Progenitor cell of endocrine pancreas (in vitro differentiated cells): ENCODE measurements at places on chromosomes 16 and 17.

GRCh38 chr16:12245921-12246720 is 269.6 kb downstream of the SNX29 start:
- H3K36me3 ChIP-seq = peaks cover 4% of the 10 kb centered on the region
- H3K27ac ChIP-seq = peak overlapping the region; percentile 71
- H3K4me3 ChIP-seq = no peak overlapping the region
- H3K4me1 ChIP-seq = peaks cover 5% of the 10 kb centered on the region

GRCh38 chr16:2480948-2481347 is 6.0 kb downstream of the TBC1D24 start:
- no peak overlapping the region for H3K4me3 ChIP-seq
- peaks cover 3% of the 10 kb centered on the region for H3K27me3 ChIP-seq
- H3K4me1 ChIP-seq = peaks cover 17% of the 10 kb centered on the region
- H3K36me3 ChIP-seq = no peaks in the 10 kb centered on the region
- no peak overlapping the region for H3K27ac ChIP-seq
- no peak for DNase-seq

- H3K27me3 ChIP-seq = no peaks in the 10 kb centered on the region
- H3K4me3 ChIP-seq = peak overlapping the region; percentile 86
- peaks cover 47% of the 10 kb centered on the region for H3K4me1 ChIP-seq
- no peak for DNase-seq
- peaks cover 4% of the 10 kb centered on the region for H3K36me3 ChIP-seq
- H3K27ac ChIP-seq = no peak overlapping the region
Observed at GRCh38 chr17:30380643-30381339, 2.1 kb downstream of the CPD start.

DNA sequence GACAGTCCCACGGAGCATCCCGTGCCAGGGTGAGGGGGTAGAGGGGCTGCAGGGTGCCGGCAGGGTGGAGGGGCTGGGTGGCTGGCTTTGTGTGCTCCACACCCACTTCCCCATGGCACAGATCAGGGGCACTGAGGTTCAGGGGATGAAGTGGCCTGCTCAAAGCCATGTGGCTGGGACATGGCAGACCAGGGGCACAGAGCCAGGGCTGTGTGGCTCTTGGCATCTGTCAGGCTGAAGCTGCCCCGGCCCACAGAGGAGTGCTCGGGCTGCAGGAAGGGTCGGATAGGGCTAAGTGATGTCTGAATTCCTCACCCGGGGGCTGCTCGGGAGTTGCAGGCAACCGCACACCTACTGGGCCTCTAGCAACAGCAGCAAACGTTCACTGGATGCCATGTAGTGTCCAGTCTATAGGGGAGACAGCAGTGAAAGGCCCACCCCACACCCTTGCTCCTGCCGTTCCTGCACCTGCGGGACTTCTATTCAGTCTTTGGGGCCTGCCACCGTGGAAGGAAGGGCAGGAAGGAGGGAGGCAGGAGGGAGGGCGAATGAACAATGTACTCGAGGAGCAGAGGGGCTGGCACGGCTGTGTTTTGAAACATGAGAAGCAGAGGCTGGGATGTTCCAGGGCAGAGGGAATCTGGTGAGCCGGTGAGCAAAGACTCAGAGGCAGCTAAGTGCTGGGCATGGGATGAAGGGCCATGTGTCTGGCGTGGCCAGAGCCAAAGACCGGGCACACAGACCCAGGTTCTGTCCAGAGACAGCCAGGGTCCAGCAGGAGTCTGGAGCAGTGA is 15.1 kb downstream of the SLC5A10 start:
- no peaks in the 10 kb centered on the region for H3K27me3 ChIP-seq
- no peak for DNase-seq
- no peak overlapping the region for H3K4me3 ChIP-seq
- peak overlapping the region; percentile 56 for H3K27ac ChIP-seq
- no peaks in the 10 kb centered on the region for H3K36me3 ChIP-seq
- H3K4me1 ChIP-seq = peaks cover 11% of the 10 kb centered on the region

GRCh38 chr16:84144209-84144858 is 643 bp downstream of the HSDL1 start:
- H3K4me1 ChIP-seq = peaks cover 5% of the 10 kb centered on the region
- H3K27me3 ChIP-seq = peaks cover 11% of the 10 kb centered on the region
- peak overlapping the region; percentile 98 for H3K4me3 ChIP-seq
- peak overlapping the region; percentile 98 for H3K27ac ChIP-seq
- peaks cover 5% of the 10 kb centered on the region for H3K36me3 ChIP-seq

- no peaks in the 10 kb centered on the region for H3K36me3 ChIP-seq
- H3K27me3 ChIP-seq = no peaks in the 10 kb centered on the region
- no peak overlapping the region for H3K27ac ChIP-seq
- H3K4me3 ChIP-seq = no peak overlapping the region
- DNase-seq = no peak
Observed at GRCh38 chr16:9625122-9625521, 533.7 kb downstream of the HAPSTR1 start.

- peaks cover 33% of the 10 kb centered on the region for H3K4me1 ChIP-seq
- H3K4me3 ChIP-seq = no peak overlapping the region
- H3K27me3 ChIP-seq = no peaks in the 10 kb centered on the region
- H3K36me3 ChIP-seq = peaks cover 2% of the 10 kb centered on the region
- H3K27ac ChIP-seq = no peak overlapping the region
- DNase-seq = no peak
Observed at GRCh38 chr17:57518587-57519581, 226.2 kb downstream of the CCDC182 start.

GRCh38 chr17:60630352-60630751 is 30.4 kb downstream of the PPM1D start:
- no peak for DNase-seq
- H3K4me1 ChIP-seq = peaks cover 7% of the 10 kb centered on the region
- H3K36me3 ChIP-seq = peaks cover 5% of the 10 kb centered on the region
- no peaks in the 10 kb centered on the region for H3K27me3 ChIP-seq
- no peak overlapping the region for H3K4me3 ChIP-seq
- H3K27ac ChIP-seq = no peak overlapping the region

- no peak overlapping the region for H3K27ac ChIP-seq
- no peaks in the 10 kb centered on the region for H3K27me3 ChIP-seq
- DNase-seq = no peak
Observed at GRCh38 chr16:16048904-16049582, 99.6 kb downstream of the ABCC1 start.

GRCh38 chr16:87319997-87320491 is 2.9 kb upstream of the C16orf95 start:
- H3K27ac ChIP-seq = no peak overlapping the region
- H3K4me3 ChIP-seq = no peak overlapping the region
- DNase-seq = no peak
- H3K36me3 ChIP-seq = no peaks in the 10 kb centered on the region

DNA sequence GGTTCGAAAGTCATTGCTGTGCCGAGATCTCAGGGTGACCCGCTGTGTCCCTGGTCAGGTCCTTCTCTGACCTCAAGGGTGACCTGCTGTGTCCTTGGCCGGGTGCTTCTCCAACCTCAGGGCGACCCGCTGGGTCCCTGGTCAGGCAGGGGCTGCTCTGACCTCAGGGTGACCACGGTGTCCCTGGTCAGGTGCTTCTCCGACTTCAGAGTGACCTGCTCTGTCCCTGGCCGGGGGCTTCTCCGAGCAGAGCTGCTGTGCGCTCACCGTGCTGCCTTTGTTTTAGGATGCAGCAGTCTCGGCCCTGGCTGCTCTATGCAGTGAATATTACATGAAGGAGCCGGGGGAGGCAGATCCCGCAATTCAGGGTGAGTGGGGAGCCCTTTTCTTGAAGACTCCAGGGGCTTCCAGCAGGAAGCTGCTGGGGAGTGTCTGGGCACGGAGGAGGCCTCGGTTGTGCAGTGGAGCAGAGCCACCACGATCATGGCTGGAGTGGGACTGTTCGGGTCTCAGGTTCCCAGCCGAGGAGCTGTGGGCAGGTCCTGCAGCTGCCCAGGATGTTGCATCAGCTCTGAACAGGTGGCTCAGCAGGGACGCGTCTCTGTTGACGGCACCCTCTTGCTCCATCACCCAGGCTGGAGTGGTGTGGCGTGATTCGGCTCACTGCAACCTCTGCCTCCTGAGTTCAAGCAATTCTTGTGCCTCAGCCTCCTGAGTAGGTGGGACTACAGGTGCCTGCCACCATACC is 83.7 kb upstream of the ZNF750 start:
- H3K4me3 ChIP-seq = no peak overlapping the region
- H3K27me3 ChIP-seq = no peaks in the 10 kb centered on the region
- no peak for DNase-seq
- peaks cover 2% of the 10 kb centered on the region for H3K4me1 ChIP-seq
- H3K36me3 ChIP-seq = peaks cover 23% of the 10 kb centered on the region
- H3K27ac ChIP-seq = no peak overlapping the region

GRCh38 chr16:82440336-82440735 is 186.4 kb upstream of the CDH13 start:
- H3K4me1 ChIP-seq = peaks cover 15% of the 10 kb centered on the region
- H3K27me3 ChIP-seq = peaks cover 29% of the 10 kb centered on the region
- H3K4me3 ChIP-seq = no peak overlapping the region

DNA sequence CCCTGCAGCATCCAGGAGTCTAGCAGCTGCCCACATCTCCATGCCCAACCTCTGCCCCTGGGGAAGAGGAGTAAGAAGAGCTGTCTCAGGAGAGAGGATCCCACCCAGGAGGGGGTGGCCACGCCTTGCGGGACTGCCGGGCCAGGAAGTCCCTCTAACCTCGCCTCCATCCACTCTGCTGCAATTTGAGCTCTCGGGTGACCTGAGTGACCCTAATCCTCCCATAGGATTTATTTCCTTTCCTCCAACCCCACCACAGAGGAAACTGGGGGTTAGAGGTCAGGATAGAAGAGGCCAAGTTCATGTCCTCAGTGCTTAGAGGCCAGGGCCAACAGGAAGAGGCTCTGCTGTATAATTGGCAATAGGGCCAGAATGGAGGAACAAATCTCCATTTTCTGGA is 22.6 kb upstream of the NGFR start:
- H3K4me1 ChIP-seq = peaks cover 4% of the 10 kb centered on the region
- DNase-seq = no peak
- peaks cover 69% of the 10 kb centered on the region for H3K27me3 ChIP-seq
- no peaks in the 10 kb centered on the region for H3K36me3 ChIP-seq

- no peak for DNase-seq
- peak overlapping the region; percentile 27 for H3K27ac ChIP-seq
- H3K4me1 ChIP-seq = peaks cover 12% of the 10 kb centered on the region
- peak overlapping the region; percentile 97 for H3K4me3 ChIP-seq
Observed at GRCh38 chr17:80145076-80146075, 1.6 kb downstream of the EIF4A3 start.

GRCh38 chr17:39562976-39563375 is 44.7 kb downstream of the NEUROD2 start:
- peaks cover 22% of the 10 kb centered on the region for H3K4me1 ChIP-seq
- H3K4me3 ChIP-seq = no peak overlapping the region
- DNase-seq = no peak
- peak overlapping the region; percentile 87 for H3K27ac ChIP-seq

DNA sequence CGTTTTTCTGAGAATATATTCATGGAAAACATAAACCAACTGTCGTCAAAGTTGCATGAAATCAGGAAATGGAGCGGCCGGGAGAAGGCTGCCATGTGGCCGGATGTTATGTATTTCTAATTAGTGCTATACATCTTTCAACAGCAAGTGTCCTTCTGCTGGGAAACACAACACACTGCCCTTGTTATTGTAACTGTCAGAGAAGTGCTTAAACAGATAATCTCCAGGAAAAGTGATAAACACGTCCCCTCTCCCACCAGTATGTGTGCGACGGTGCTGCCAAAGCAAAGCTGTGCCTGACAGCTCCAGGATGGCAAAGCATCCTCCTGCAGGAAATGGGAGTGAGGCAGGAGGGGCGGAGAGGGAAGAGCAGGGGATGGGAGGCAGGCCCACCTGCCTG is 111.8 kb downstream of the SMG6 start:
- no peak overlapping the region for H3K27ac ChIP-seq
- peaks cover 17% of the 10 kb centered on the region for H3K36me3 ChIP-seq

GRCh38 chr16:67562526-67562917 is at the start of gene CTCF:
CTCF (plus strand) TSS chr16:67562526; CDS start chr16:67610833, 48,307 bp downstream.
- peak within 1 kb of the TSS; percentile 86 for H3K4me3 ChIP-seq
- H3K36me3 ChIP-seq = no peaks in the 10 kb centered on the region
- DNase-seq = peak; percentile 68
- H3K27ac ChIP-seq = peak within 1 kb of the TSS; percentile 95
- no peaks in the 10 kb centered on the region for H3K27me3 ChIP-seq

- DNase-seq = no peak
- no peak overlapping the region for H3K4me3 ChIP-seq
- H3K27me3 ChIP-seq = peaks cover 5% of the 10 kb centered on the region
- H3K27ac ChIP-seq = no peak overlapping the region
Observed at GRCh38 chr17:47286198-47286914, 32.7 kb downstream of the ITGB3 start.

DNA sequence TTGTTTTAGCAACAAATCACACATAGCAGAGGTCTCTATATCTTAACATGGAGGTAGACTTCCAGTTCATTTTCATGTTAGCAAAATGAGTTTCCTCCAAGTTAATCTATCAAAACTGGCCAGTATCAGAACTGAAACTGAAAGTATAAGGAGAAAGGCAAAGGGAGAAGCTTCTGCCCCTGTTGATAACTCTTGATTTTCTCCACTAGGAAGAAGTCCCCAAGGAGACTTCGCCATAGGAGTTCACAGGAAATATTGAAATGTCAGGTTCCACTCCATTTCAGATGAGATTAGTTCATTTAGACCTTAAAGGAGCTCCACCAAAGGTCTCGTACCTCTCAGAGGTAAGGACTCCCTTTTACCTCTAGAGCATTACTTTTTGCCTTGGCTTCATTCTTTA is 1.2 kb upstream of the OGFOD3 start:
- no peak for DNase-seq
- H3K4me1 ChIP-seq = peaks cover 3% of the 10 kb centered on the region
- H3K27ac ChIP-seq = no peak overlapping the region
- H3K27me3 ChIP-seq = no peaks in the 10 kb centered on the region
- H3K4me3 ChIP-seq = peak overlapping the region; percentile 78

- no peak for DNase-seq
- peaks cover 1% of the 10 kb centered on the region for H3K36me3 ChIP-seq
- no peak overlapping the region for H3K4me3 ChIP-seq
- peaks cover 26% of the 10 kb centered on the region for H3K4me1 ChIP-seq
Observed at GRCh38 chr16:78639775-78640174, 540.3 kb downstream of the WWOX start.

DNA sequence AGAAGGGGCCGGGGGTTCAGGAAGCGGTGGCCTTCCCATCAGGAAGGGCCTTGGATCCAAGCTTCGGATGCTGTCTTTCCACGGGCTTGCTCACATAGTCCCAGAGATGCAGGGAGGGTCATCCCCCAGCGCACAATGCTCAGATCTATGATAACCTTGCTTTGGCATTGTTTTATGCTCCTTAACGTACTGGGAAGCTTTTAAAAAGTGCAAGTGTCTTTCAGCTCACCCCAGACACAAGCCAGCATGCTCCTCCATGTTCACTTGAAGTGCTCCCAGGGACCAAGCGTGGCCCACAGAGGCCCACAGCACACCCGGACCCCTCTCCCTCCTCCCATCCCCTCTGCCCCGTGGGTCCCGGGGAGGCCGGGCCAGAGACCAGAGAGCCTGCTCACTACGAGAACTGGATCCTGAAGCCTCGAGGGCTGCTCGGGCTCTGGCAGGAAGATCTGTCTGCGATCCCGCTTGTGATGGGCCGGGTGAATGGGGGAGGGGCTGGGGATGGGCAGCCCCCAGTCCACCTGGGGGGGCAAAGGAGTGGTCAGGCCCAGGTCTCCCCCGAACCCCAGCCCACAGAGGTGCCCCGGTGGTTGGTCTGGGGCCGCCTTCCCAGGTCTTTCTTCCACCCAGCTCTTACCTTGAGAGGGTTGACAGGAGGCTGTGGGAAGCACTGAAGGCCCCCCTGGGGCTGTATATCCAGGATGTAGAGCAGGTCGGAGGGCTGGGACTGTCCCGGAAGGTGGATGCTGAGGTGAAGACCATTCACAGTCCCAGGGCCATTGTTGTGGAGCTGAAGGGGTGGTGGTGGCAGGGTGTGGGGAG is 11.8 kb upstream of the FAM171A2 start:
- DNase-seq = no peak
- H3K36me3 ChIP-seq = no peaks in the 10 kb centered on the region
- peaks cover 2% of the 10 kb centered on the region for H3K4me1 ChIP-seq
- H3K4me3 ChIP-seq = no peak overlapping the region
- no peak overlapping the region for H3K27ac ChIP-seq
